HFFc6 (cell line): ENCODE measurements at places on chromosomes 6 and 20. TPM values are rescaled to one million over a fixed set of nuclear protein-coding genes. Genes with fewer than 3 reads are reported as not detected.

DNA sequence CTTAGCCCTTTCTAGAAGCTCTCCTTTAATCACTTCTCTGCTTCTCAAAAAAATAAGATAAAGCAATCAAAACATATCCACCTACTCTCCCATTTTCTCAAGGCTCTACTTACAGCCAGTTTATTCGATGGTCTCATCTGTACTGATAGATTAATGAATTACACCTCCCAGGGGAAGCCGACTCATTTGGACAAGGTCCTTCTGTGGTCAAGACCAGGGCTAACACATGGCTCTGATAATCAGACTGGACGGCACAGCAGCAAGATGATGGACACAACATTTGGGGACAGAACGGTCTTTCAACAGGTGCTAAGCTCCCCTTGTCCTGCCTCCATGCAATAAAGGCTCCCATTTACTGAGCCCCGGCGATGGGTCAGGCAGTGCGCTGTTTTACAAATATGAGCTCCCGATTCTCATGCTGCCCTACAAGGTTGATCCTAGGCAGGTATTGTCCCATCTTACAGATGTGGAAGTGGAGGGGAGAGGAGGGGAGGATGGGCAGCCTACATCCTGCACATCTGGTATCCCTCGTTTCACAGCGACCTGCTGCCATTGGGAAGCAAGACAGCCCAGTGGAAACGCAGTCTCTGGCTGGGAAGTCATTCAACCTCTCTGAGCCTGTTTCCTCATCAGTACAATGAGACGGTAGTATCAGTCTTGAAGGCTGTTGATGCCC, 15.7 kb downstream of the CPNE5 start:
- no peak for DNase-seq

GRCh38 chr6:88163616-88164015, 2.5 kb downstream of the CNR1 start:
- DNase-seq: no peak

DNA sequence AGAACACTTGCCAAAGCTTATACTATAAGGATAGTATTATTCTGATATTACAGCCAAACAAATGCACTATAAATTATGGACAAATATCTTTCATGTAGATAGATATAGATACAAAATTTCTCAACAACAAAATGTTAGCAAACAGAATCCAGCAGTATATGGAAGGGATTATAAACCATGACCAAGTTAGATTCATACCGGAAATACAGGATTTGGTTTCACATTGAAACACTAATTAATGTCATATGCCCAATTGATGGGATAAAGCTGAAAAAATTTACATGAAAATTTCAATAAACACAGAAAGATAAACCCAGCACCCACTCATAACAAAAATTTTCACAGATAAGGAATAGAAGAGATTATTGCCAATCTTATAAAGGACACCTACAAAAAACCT, 770.3 kb upstream of the SLC35B3 start:
- no peak for DNase-seq

EPM2A gene
- total RNA-seq: 3.2 to 4.3 TPM (median 3.8 TPM) in 3 replicates

C20orf204 gene
- total RNA-seq: 0.29 to 0.41 TPM (median 0.38 TPM) in 3 replicates

DNA sequence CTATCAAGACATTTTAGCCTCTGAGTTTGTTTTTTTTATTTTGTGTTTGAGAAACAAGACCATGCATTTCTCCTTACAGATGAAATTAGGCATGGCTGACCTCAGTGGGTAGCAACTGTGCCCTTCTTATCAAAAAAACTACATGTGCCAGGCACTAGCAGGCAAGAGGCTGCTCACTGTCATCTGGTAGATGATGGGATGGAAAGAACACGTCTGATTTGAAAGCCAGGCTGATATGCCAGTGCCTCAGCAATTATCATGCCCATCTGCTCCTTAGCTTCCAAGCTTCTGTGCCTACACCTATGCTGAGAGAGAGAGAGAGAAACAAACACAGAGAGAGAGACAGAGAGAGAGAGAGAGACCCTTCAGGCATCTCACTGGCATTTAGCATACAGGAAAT, 149.9 kb downstream of the C6orf118 start:
- DNase-seq: no peak

DNA sequence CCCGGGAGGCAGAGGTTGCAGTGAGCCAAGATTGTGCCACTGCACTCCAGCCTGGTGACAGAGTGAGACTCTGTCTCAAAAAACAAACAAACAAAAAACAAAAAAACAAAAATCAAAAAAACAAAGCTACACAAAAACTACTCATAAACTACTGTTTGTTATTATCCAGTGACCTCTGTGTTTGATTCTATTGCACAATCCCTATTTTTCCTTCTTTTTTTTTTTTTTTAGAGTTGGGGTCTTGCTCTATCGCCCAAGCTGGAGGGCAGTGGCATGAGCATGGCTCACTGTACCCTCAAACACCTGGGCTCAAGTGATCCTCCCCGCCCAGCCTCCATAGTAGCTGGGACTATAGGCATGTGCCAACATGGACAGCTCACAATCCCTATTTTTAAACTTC, 92.7 kb downstream of the FAM217A start:
- DNase-seq: no peak

DEF6 gene
- 3.2 to 3.9 TPM (median 3.5 TPM) in 3 replicates for total RNA-seq

- DNase-seq: no peak
These were observed 51.5 kb downstream of the PLCB1 start for GRCh38 chr20:8183526-8183925.

DNA sequence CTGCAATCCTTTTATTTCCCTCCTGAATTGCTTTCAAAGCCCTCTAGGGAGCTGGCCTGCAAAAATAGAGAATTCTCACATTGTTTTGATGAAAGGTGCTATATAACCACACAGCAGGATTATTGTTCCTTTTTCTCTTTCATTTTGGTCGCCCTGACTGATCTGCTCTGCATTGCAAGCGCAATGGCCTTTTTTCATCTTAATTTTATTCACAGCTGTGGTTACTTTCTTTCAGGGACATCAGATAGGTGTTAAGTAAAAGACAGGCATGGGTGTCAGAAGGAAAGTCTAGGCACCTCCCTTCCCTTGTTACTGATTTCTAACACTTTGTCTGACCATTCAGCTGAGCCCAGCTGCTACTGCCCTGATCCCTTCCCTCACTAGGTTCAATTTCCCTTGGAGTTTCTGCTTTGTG, 850.5 kb upstream of the MAP3K7 start:
- no peak for DNase-seq

DNA sequence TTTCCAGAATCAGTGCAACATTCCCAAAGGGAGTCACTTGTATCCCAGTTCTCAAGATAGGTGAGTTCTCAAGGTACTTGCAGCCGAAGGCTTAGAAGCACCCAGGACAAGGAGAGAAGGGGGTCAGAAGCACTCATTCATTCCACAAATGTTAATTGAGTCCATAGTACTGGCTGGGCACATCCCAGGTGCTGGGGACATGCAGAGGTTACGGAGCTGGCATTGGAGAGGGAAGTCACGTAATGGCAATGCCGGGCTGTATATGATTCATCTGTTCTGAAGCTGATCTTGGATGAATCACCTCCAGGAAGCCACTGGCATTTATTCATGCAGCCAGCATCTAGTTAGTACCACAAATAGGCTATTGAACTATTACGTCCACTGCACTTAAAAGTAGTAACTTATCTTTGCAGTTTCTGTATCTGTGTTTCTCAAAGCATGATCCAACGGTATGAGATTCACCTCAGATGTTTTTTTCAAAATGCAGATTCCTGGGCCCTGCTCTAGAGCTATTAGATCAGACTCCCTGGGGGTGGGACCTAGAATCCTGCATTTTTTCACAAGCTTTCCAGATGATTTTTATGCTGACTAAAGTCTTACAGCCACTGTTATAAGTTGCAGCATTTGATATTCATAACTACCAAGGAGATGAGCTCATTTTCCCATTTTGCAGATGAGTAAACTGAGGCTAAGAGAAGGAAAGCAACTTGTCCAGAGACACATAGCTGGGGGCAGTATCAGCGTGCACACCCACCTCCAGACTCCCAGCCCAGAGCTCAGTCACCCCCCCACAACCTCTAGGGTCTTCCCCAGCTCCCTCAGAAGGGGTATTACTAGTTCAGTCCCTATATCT, 44.1 kb upstream of the ID1 start:
- peak; percentile 97 for DNase-seq

SLPI gene
- not detected in 3 replicates for total RNA-seq

DNA sequence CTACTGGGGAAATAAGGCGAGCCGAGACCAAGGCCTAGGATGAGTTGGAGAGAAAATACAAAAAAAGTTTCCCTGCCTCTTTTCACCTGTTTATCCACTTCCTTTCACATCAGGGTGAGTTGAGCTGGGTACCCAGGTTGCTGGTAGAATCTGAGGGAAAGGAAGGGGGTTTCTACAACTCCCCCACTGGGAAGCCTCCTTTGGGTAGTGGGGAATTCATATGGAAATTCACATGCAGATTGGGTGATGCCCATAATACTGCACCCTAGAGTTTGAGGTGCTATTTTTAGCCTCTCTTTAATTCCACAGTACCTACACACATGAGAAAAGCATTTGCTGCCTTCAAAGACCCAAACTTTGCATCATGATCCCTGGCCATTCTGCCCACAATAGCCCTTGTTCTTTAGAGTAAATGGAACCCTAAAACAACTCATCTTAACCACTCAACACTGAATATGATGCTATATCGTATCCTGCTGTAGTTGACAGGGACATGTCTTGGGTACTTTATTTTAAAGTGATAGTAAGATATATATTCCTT, 2.7 kb downstream of the OSTM1 start:
- no peak for DNase-seq

DNA sequence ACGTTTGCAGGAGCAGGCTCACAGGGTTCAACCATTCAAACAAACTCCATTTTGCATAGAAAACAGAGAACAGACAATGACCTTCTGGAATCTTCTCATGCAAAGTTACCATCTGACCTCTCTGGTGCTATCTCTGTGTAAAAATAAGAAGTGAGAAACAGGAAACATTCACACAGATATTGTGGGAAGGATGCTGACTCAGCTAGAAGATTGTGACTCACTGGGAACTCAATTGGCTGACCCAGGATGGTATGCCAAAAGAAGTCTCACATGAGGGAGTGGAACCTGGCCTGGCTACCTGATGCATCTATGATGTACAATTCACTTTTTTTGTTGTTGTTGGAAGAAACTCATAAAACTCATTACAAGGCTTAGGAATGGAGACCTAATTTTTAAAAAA, 61.1 kb upstream of the TBX18 start:
- no peak for DNase-seq

- DNase-seq: no peak
These were observed 154.5 kb upstream of the ZNF217 start for GRCh38 chr20:53748176-53748575.

DNA sequence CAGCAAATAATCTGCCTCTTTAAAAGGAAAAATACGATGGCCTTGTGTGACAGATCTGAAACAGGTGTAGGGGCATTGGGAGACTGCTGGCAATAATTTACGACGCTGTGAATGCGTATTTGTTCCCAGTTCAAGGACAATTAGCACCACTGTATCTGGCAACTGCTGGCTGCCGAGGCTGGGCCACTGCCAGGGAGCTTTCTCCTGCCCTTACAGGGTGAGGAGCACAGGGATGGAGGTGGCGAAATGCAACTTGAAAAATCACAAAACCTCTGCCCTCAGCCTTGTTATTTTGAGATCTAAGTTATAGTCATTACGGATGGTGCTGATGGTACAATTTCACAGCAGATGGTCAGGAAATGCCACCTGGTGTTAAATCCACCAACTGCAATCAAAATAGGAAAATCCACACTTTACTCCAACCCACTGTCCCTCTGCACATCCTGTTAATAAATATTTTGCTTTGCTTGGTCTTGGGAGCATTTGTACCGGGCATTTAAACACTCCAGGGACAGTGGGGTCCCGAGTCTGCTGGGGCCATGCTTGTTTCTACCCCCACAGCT, 6.4 kb downstream of the MYLK4 start:
- DNase-seq: peak; percentile 14

DNA sequence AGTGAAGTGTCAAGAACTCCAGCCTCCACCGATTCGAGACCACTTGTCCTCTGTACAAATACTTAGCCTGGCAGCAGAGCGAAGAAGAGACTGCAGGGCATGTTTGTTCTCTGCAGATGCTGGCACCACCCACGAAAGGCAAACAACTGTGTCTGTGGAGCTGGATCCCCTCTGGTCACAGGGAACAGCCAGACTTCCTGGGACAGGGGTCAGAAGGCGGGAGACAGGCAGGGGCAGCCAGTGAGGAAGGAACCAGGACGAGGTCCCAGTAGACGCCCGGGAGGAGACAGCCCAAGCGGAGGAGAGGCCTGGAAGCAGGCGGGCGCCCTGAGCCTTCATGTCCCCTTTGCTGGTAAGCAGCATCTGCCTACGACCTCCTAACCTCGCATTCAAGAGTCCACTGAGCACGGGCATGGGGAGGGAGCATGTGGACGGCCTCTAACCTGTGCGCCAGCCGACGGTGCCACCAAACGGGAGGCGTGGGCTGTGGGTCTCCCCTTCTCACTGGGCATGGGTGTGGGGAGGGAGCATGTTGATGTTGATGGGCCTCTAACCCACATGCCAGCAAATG, 265.5 kb downstream of the DLL1 start:
- DNase-seq: no peak

GRCh38 chr6:154329350-154330170, 27.0 kb downstream of the IPCEF1 start:
- no peak for DNase-seq

GRCh38 chr6:11076540-11076939, 17.1 kb upstream of the SMIM13 start:
- no peak for DNase-seq

- DNase-seq: no peak
These were observed 3.6 kb downstream of the B3GALT4 start for GRCh38 chr6:33280539-33280938.

GRCh38 chr6:149459761-149460160, 25.1 kb downstream of the ZC3H12D start:
- no peak for DNase-seq

DNA sequence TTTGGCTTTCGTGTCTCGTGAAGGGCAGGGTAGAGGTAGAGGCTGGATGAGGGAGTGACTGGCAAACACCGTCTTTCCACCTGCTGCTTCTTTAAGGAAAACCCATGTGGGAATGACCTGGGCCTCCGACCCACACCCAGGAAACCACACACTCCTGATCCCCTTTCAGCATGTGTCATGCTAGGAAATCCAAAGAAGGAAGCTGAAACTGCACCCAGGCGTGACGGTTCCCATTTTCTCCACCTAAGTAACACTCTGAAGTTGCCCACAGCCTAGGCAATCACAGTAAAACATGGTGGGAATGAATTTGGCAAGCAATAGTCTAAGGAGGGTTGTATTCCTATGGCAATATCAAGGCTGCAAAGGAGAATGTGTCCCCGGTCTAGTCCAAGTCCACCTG, 538.4 kb upstream of the NOX3 start:
- DNase-seq: no peak

DNA sequence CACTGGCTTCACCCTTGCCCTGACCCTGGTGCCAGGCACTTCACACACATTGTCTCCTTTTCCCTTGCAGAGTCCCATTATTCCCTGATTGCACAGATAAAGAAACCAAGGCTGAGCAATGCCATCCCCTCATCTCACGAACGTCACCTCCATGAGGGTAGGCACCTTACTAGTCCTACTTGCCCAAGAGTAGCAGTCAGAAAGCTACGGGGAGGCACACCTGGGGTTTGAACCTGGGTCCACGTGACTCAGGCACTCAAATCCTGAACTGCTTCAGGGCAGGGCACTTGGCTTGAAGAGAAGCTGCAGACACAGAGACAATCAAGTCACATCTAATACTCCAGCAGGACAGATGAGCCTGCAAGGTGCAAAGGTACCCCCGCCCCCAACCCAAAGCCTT, 1.9 kb downstream of the BCAS1 start:
- no peak for DNase-seq

- no peak for DNase-seq
These were observed 101.2 kb upstream of the TRAF3IP2 start for GRCh38 chr6:111706841-111707391.

GRCh38 chr20:20740541-20740940, 28.1 kb upstream of the RALGAPA2 start:
- DNase-seq: no peak

IL17F gene
- not detected in 2 replicates for total RNA-seq
